ENCODE measurements at places on chromosomes 2 and 18.

DNA sequence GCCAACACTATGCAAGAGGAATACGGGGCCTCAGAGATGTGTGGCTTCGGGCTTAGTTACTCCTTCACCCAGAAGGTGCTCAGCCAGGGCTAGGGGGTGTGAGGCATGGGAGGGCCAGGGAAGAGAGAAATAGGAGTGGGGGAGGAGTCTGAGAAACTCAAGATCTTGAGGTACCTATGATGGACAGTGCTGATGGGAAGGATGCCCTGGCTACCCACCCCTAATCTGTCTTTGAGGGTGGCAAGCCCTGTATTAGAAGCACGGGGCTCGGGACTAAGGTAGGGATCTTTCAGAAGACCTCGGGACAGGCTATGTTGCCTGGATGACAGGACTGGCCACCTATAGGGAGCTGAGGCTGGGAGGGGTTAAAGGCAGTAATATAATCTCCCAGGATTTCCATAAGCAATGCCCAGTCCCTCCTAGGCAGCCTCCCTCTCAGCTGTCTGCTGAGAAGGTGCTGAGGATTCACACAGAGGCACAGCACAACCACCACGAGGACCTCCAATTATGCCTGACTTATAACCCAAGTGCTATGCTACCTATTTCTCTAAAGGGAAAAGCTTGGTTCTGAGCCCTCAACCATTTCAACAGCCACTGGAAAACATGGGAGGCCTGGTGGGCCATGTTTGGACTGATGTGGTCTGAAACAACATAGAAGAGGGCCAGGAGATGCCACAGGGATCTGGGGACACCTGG is 23.3 kb downstream of the MTHFD2 start:
- no peak for DNase-seq

- no peak for DNase-seq
Observed at GRCh38 chr2:11949732-11950523, 203.5 kb downstream of the LPIN1 start.

- DNase-seq: no peak
Observed at GRCh38 chr18:76710646-76711520, 111.5 kb upstream of the ZNF236 start.

- DNase-seq: no peak
Observed at GRCh38 chr2:17101596-17101995, 416.6 kb downstream of the RAD51AP2 start.

DNA sequence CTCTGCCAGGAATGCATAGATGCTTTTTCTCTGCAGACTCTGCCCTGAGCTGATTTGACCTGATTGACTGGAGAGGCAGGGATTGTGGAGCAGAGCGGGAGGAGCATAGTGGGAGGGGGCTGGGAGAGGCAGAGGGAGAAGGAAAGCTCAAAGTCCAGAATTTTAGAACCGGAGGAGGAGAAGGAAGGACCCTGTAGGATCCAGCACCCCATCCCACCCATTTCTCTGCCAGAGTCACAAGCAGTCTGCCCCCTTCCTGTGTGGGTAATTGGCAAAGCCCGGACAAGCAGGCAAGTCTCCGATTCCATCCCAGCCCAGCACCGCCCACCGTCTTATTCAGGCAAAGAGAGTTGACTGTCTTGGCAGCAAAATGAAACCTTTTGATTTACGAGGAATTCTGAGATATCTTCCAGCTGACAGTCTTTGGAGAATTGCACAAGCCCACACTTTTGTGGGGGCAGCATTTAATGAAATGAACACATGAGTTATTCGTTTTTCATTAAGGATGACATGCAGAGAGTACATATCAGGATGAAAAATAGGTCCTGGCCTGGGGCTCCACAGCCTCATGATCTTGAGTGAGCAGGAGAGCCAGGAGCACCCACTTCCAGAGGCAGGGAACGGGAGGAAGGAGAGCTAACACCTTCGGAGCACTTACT is 103.1 kb downstream of the MCFD2 start:
- DNase-seq: no peak

Data from T-helper 9 cell (primary cell).